ENCODE measurements at places on chromosomes 4 and X.
A peak's percentile ranks its signal among the peaks of the same experiment; 100 is the strongest.

- H3K4me3 ChIP-seq = no peak overlapping the region
- H3K27me3 ChIP-seq = no peaks in the 10 kb centered on the region
- H3K36me3 ChIP-seq = no peaks in the 10 kb centered on the region
- no peak overlapping the region for H3K27ac ChIP-seq
- H3K4me1 ChIP-seq = no peaks in the 10 kb centered on the region
- no peak for DNase-seq
Measured at GRCh38 chr4:170374770-170375169, 285.0 kb upstream of the AADAT start.

DNA sequence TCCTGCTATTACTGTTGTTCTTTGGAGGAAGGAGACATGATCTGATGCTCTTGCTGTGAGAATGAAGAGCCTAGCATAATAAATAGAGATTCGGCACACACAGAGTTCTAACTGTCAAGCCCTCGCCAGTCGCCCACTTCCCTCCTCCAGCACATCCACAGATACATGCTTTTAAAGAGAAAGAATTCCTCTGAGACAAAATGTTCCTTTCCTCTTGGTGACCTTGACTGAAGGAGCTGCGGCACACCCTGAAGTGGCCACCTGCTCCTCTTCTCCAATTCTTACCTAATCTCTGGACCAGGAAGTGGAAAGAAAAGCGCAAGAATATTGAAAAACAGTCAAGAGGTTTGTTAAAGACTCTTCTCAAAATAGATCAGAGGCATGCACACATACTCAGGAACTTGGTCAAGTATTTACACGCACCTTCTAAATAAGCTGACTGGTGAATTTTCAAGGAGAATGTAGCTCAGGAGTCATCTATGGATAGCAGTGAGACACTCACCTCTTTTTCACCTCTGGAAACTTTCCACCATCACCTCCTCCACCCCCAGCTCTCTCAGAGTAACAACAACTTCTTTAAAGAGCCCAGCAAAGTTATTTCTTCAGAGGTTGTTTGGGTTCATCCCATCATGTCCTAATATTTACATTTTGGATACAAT is 95.4 kb downstream of the PARM1 start:
- H3K4me3 ChIP-seq = no peak overlapping the region
- no peaks in the 10 kb centered on the region for H3K27me3 ChIP-seq
- no peaks in the 10 kb centered on the region for H3K4me1 ChIP-seq

GRCh38 chr4:48976041-48976440 is 10.0 kb upstream of the CWH43 start:
- no peaks in the 10 kb centered on the region for H3K36me3 ChIP-seq
- H3K4me1 ChIP-seq = no peaks in the 10 kb centered on the region
- H3K27ac ChIP-seq = no peak overlapping the region
- DNase-seq = no peak
- H3K4me3 ChIP-seq = no peak overlapping the region

GRCh38 chr4:106116025-106116424 is 200.0 kb downstream of the TBCK start:
- H3K27me3 ChIP-seq = no peaks in the 10 kb centered on the region
- no peak overlapping the region for H3K27ac ChIP-seq
- no peak overlapping the region for H3K4me3 ChIP-seq
- H3K36me3 ChIP-seq = no peaks in the 10 kb centered on the region

GRCh38 chrX:24828600-24828999 is 134.9 kb downstream of the POLA1 start:
- no peaks in the 10 kb centered on the region for H3K27me3 ChIP-seq
- no peak for DNase-seq
- no peaks in the 10 kb centered on the region for H3K36me3 ChIP-seq
- no peak overlapping the region for H3K27ac ChIP-seq
- no peak overlapping the region for H3K4me3 ChIP-seq
- H3K4me1 ChIP-seq = no peaks in the 10 kb centered on the region

- H3K36me3 ChIP-seq = no peaks in the 10 kb centered on the region
- no peaks in the 10 kb centered on the region for H3K4me1 ChIP-seq
- no peak for DNase-seq
- H3K27me3 ChIP-seq = no peaks in the 10 kb centered on the region
Measured at GRCh38 chr4:126448086-126448845, 1133.5 kb downstream of the FAT4 start.

GRCh38 chrX:28584025-28584424 is 3.2 kb upstream of the IL1RAPL1 start:
- H3K36me3 ChIP-seq = no peaks in the 10 kb centered on the region
- peaks cover 7% of the 10 kb centered on the region for H3K4me1 ChIP-seq
- DNase-seq = no peak
- H3K4me3 ChIP-seq = no peak overlapping the region

GRCh38 chr4:185099024-185099682 is 43.9 kb upstream of the SLC25A4 start:
- H3K4me3 ChIP-seq = no peak overlapping the region
- peaks cover 11% of the 10 kb centered on the region for H3K27me3 ChIP-seq
- DNase-seq = no peak
- no peaks in the 10 kb centered on the region for H3K4me1 ChIP-seq
- no peaks in the 10 kb centered on the region for H3K36me3 ChIP-seq
- H3K27ac ChIP-seq = no peak overlapping the region

- peaks cover 19% of the 10 kb centered on the region for H3K4me1 ChIP-seq
- no peak for DNase-seq
- H3K27me3 ChIP-seq = no peaks in the 10 kb centered on the region
- H3K27ac ChIP-seq = peak overlapping the region; percentile 92
Measured at GRCh38 chr4:498328-498904, 540 bp downstream of the ZNF721 start.

DNA sequence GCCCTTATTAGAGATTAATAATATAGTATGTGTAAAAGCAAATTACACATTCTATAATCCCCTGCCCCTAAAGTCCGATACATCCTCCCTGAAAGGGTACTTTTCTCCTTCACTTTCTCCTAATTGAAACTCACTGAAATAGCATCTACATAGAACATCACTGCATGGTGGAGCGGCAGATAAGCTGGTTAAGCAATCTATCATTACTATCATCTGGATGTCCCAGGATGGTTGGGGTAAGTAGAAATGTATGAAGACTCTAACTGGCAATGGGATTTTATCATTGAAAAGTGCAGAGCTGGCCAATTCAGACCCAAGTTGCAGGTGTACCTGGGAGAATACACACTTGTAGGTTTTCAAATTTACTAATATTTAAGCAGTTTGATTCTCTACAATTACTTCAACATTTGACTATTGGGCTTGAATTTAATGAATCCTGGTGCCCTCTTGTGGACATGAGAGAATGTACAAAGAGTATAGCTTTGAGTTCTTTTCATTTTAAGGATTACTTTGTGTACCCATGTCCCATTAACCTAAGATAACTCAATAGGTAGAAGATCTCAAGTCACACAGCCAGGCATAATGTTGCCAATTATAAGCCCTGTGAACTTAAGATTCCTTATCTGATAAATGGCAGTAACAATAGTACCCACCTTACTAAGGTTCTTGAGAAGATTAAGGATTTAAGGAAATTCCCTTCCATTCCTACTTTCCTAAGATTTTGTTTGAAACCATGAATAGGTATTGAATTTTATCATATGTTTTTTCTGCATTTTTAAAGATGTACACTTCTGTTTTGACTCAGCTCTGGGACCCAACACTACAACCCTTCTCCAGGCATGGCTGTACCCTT is 69.8 kb downstream of the SHROOM3 start:
- no peaks in the 10 kb centered on the region for H3K36me3 ChIP-seq
- no peak overlapping the region for H3K4me3 ChIP-seq

DNA sequence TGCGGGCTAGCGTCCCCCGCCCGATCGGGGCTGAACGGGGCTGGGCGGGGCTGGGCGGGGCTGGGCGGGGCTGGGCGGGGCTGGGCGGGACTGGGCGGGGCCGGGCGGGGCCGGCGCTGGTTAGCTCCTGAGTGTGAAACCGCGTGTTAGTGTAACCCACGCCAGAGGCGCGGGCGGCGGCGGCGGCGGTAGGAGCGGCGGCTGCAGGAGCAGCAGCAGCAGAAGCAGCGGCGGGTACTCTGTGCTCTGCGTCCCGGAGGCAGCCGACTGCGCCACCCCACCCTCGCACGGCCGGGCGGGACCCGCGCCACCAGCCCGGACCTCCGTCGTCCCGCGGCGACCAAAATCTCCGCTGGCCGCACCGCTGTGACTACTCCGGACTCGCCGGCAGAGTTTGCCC is 128.1 kb downstream of the LAS1L start:
- H3K4me3 ChIP-seq = peak overlapping the region; percentile 38
- H3K27ac ChIP-seq = no peak overlapping the region
- DNase-seq = no peak
- no peaks in the 10 kb centered on the region for H3K36me3 ChIP-seq

GRCh38 chrX:108250654-108251579 is 159.3 kb downstream of the ATG4A start:
- H3K27me3 ChIP-seq = no peaks in the 10 kb centered on the region
- DNase-seq = no peak
- no peaks in the 10 kb centered on the region for H3K4me1 ChIP-seq
- no peak overlapping the region for H3K4me3 ChIP-seq
- H3K36me3 ChIP-seq = no peaks in the 10 kb centered on the region
- no peak overlapping the region for H3K27ac ChIP-seq

GRCh38 chr4:102786279-102786678 is 25.5 kb upstream of the MANBA start:
- H3K36me3 ChIP-seq = no peaks in the 10 kb centered on the region
- H3K27me3 ChIP-seq = no peaks in the 10 kb centered on the region
- no peak for DNase-seq
- peaks cover 5% of the 10 kb centered on the region for H3K4me1 ChIP-seq
- no peak overlapping the region for H3K27ac ChIP-seq

GRCh38 chr4:69748173-69748572 is 12.2 kb downstream of the SULT1B1 start:
- H3K4me3 ChIP-seq = no peak overlapping the region
- no peaks in the 10 kb centered on the region for H3K27me3 ChIP-seq
- no peak overlapping the region for H3K27ac ChIP-seq
- DNase-seq = no peak

GRCh38 chrX:15301924-15302323 is 13.5 kb downstream of the ASB11 start:
- H3K27ac ChIP-seq = no peak overlapping the region
- H3K36me3 ChIP-seq = no peaks in the 10 kb centered on the region
- no peak for DNase-seq

DNA sequence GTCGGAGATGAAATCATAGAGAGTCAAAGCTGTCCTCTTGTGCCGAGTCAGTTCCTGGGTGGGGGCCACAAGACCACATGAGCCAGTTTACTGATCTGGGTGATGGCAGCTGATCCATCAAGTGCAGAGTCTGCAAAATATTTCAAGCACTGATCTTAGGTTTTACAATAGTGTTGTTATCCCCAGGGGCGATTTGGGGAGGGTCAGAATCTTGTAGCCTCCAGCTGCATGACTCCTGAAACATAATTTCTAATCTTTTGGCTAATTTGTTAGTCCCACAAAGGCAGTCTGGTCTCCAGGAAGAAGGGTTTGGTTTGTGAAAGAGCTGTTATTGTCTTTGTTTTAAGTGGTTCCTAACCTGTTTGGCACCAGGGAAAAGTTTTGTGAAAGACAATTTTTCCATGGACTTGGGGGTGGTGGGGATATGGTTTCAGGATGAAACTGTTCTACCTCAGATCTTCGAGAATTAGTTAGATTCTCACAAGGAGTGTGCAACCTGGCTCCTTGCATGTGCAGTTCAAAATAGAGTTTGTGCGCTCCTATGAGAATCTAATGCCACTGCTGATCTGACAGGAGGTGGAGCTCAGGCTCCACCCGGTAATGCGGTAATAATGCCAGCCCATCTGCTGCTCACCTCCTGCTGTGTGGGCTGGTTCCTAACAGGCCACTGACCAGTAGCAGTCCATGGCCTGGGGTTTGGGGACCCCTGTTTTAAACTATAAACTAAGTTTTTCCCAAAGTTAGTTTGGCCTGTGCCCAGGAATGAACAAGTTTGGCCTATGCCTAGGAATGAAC is 29.2 kb downstream of the METAP1 start:
- peaks cover 23% of the 10 kb centered on the region for H3K36me3 ChIP-seq
- H3K4me3 ChIP-seq = no peak overlapping the region
- DNase-seq = no peak
